Stimulated activated CD4-positive, alpha-beta T cell treated with anti-CD3 and anti-CD28 coated beads, Interleukin-2, amount 100 ng/mL, for 4 hours (primary cell): ENCODE measurements at places on chromosomes 1 and 21.

- no peak for DNase-seq
These were observed 3.9 kb upstream of the FLG start for GRCh38 chr1:152328801-152329391.

DNA sequence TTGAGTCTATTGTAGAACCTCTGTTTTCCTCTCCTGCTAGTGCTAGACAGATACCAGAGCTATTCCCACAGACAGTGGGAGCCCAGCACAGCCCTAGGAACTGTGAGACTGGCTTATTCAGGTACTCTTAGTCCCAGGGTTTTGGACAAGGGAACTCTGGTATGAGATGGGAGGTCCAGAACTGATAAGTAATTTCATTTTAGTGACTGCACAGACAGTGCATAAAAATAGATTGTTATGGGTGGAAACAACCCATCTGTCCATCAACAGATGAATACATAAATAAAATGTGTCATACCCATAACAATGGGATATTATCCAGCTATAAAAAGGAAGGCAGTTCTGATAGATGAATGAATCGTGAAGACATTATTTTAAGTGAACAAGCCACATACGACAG, 9.0 kb downstream of the EPS8L3 start:
- no peak for DNase-seq

- DNase-seq = no peak
These were observed 83.0 kb downstream of the RHOU start for GRCh38 chr1:228818296-228818695.

GRCh38 chr1:115138973-115139372, 49.7 kb upstream of the TSPAN2 start:
- peak; percentile 33 for DNase-seq

DNA sequence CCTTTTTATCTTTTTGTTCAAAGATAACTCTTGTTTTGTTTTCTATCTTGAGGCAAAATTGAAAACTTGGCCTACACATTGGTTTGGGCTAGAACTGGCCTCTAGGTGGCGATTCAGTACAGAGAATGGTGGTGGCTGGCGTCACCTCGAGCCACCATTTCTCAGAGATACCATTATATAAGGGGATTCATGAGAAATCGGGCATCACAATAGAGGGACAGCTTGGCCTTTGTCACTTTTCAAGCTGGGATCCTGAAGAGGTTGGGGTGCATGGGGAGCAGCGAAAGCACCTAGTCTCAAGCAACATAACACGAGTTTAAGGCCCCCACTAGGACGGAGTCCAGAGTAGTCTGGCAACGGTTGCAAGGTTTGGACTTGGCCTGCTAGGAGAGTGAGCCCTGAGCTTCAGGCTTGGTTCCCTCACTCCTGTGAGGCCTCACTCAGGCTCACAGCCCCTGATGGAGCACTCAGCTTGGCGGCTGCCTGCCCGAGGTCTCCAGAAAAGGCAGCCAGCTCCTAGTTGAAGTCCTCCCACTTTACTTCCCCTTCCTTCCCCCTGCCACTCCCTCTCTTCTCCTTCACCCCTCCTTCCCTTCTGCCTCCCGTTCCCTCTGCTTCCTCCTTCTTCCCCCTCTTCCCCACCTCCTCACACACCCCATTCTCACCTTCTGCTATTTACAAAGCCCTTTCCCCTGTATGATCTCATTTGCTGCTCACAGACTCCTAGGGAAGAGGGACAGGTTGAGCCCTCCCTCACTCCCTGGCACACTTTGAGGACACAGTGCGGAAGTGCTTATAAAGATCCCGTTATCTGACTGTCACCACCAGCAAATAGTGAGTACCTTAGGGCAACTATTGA, 67.8 kb downstream of the LRIG2 start:
- peak; percentile 31 for DNase-seq

- DNase-seq = no peak
These were observed 537.7 kb downstream of the BRINP3 start for GRCh38 chr1:189939967-189940366.

GRCh38 chr1:58786184-58786926, 2.5 kb upstream of the JUN start:
- DNase-seq = no peak

DNA sequence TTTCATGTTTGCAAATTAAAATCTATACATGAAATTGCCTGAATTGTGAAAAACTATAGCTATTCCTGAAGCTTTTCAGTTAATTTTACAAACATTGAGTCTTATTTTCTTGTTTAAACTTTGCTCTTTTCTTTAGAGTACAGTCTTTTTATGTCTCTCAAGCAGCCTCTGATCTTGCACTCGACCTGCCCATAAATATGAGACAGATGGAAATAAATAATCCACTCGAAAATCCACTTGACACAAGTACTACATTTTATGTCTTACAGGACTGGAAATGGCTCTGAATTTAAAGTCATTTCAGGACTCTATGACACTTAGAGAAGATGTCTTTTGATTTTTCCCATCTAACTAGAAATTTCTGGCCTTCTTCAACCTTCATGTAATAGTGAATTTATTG, 283.8 kb downstream of the USP25 start:
- DNase-seq = no peak

DNA sequence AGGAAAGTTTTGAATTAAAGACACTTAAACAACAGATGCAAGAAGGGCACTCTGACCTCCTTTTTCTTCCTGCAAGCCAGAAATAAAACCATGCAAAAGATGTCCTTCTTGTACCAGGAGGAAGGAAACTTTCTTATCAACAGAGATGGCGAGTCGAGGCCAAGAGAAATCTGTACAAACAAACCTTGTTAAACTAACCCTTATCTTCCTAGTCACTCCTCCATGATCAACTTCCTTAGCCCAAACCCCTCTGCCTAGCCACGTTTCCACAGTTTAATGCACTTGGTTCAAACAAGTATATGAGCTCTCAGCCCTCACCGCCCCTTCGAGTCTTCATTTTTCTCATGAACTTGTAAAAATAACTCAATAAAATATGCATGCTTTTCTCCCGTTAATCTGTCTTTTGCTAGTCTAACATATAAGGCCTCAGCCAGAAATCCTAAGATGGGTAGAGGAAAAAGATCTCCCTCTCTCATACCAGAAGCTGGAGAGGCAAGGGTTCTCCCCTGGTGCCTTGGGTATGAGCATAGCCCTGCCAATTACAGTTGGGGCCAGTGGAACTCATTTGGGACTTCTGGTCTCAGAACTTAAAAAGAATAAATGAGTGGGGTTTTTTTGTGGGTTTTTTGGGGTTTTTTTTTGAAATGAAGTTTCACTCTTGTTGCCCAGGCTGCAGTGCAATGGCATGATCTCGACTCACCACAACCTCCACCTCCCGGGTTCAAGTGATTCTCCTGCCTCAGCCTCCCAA, 141.7 kb upstream of the SOD1 start:
- DNase-seq = no peak

- no peak for DNase-seq
These were observed 52.3 kb downstream of the ADAMTS5 start for GRCh38 chr21:26914557-26914956.

DNA sequence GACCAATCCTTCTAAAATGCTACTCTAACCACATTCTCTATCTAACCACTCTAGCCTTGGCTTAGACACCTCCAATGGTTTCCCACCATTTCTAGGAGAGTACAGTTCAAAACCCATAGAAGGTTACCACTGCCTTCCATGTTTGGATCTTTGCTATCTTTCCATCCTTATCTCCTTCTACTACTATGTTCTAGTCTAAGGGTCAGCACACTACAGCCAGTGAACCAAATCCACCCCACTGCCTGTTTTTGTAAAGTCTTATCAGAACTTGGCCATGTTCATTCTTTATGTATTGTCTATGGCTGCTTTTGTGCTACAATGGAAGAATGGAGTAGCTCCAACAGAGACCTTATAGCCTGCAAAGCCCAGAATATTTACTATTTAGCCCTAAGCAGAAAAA, 6.2 kb downstream of the MTF1 start:
- no peak for DNase-seq

DNA sequence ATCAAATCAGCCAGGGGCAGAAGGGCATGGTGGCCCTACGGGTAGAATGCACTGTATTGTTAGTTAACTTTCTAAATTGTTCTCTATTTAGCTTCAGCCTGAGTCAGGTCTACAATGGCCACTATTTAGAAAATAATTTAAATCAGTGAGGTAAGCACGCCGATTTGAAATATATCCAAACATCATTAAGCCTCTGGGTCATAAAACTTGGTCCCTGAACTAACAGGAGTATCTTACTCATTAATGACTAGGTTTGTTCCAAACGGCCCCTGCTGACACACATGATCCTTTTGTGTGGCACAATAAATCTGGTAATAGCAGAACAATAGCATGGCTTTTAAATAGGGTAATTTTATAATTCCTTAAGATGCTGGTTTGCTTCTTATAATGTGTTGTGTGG, 48.4 kb downstream of the STX6 start:
- no peak for DNase-seq

DNA sequence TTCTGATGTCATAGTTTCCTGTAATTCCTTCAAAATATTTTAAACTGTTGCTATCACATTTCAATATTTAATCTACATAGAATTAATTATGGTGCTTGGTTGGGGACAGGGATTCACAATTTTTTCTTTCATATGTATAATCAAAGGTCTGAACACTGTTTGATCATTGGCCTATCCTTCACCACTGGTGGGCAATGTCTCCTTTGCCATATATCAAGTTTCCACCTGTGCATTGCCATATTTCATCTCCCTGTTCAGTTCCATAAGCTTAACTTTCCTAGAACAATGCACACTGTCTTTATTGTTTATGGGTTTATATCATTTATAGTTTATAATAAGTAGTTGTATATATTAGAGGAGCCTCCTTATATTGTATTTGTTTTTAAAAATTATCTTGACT, 374.9 kb upstream of the PTBP2 start:
- DNase-seq = no peak

DNA sequence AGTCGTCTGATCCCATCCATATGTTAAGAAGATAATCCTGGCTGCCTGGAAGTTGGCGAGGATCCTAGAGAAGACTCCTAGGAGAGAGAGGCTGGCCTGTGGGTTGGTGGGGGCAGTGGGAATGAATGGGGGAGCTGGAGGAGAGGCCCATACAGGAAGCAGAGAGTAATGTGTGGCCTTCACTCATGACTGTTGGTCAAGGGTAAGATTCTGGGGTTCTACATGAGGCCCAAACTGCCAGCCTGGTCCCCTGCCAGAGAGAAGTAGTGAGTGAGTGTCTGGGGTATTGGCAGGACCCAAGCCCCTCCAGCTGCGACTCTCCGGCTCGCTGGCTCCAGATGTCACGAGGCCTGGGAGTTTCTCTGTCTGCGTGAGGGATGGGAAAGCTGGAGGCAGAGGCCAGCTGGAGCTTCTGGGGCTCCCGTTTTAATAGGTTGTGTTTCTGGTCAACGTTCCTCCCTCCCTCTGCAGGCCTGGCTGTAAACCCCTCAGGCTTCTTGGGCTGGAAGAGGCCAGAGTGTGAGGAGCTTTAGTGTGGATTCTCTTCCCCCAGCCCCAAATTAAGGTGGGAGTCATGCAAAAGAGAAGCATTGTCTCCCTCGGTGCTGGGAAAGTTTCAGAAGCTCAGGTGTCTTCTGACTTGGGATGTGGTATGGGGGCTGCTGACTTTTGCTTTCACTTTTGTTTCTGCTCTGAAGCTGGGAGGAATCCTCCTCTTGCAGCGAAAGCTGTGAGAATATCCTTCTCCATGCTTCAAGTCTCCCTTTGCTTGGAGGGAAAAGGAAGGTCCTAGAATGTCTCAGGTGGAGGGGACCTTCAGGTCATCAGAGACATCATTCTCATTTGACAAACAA, 2.6 kb downstream of the TMEM51 start:
- no peak for DNase-seq

GRCh38 chr1:95233319-95233736, 682 bp upstream of the RWDD3 start:
- DNase-seq = no peak

GRCh38 chr21:45909238-45909988, 72.2 kb upstream of the COL6A1 start:
- no peak for DNase-seq

DNA sequence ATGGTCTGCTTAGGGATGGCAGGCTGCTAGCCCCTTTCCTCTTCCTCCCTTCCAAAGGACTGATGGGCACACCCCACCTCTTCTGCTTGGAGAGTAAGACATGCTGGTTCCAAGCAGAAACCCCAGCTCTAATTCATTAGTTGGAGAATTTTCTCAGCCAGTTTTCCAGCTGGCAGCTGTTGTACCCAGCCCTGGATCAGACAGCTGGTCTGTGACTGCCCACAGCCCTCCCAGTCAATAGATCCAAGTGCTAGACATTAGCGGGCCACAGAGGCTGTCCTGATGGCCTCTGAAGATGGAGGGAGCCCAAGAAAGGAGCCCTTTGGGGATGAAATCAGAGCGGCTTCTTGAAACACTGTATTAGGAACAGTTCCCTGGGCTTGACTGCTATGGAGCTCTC, 35.8 kb downstream of the ACOT11 start:
- DNase-seq = no peak

- no peak for DNase-seq
These were observed 63.1 kb downstream of the TMPRSS15 start for GRCh38 chr21:18340387-18340942.

- no peak for DNase-seq
These were observed 827 bp downstream of the FMN2 start for GRCh38 chr1:240092301-240093119.

DNA sequence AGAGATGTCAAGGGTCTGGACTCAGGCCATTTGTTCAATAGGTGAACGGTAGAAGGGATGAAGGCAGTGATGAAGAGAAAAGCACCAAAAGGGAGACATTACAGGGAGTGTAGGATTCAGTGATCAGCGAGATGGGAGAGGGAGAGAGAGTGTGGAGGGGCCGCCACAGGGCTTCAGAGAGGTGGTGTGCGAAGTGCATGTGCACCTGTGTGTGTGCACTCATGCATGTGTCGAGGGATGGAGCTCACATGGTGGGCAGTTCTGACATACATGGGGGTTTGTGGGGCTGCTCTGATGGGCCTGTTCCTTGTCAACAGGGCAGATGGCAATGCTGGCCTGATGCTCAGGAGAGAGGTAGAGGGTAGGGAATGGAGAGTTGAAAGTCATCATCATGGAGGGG, 11.4 kb upstream of the KCNA2 start:
- DNase-seq = no peak

- no peak for DNase-seq
These were observed 313.0 kb downstream of the RWDD3 start for GRCh38 chr1:95547005-95547404.

GRCh38 chr1:37123276-37124115, 89.2 kb upstream of the GRIK3 start:
- no peak for DNase-seq

DNA sequence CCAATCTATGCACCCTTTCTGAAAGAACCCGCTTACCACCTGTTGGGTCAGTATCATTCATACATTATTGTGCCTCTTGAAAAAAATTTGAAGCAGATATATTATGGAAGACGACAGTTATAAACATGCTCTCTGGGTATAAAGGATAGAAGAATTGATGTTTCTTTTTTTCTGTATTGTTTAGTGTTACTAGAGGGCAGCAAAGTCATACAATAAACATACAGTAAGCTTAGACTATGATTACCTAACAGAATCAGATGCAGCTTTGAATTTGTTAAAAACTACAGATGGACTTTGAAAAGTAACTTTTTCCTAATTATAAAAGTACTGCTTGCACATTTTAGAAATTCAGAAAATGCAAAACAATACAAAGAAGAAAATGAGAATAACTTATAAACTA, 11.1 kb upstream of the PAXBP1 start:
- DNase-seq = no peak

- no peak for DNase-seq
These were observed 40.2 kb downstream of the TBX19 start for GRCh38 chr1:168320800-168321450.

- DNase-seq = no peak
These were observed 23.9 kb upstream of the SLC44A3 start for GRCh38 chr1:94796266-94796665.

GRCh38 chr1:180237869-180238476, 7.9 kb downstream of the LHX4 start:
- no peak for DNase-seq
